ENCODE measurements at places on chromosomes 4 and X.

DNA sequence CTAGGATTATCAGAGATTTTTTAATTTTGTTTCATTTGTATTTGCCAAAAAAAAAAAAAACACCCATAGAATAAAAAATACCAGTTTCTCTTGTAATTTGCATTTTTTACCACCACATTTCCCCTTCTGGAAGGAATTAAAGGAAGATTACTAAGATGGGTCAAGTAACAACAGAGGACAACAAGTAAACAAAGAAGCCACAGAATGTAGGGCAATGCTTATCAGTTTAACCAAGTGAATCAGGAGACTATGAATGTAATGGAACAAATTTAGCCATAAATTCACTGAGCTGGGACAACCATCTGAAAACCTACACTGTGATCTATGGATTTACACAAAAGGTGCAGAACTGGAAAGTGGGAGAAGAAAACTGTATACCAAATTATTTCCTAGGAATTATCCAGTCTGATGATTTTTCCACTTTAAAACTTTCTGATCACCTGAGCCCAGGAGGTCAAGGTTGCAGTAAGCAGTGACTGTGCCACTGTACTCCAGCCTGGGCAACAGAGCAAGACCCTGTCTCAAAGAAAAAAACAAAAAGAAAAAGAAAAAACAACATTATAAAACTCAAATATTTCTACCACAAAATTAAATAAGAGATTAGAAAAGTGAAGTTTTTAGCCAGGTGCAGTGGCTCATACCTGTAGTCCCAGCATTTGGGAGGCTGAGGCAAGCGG, 32.4 kb downstream of the LRBA start:
- DNase-seq, result no peak

DNA sequence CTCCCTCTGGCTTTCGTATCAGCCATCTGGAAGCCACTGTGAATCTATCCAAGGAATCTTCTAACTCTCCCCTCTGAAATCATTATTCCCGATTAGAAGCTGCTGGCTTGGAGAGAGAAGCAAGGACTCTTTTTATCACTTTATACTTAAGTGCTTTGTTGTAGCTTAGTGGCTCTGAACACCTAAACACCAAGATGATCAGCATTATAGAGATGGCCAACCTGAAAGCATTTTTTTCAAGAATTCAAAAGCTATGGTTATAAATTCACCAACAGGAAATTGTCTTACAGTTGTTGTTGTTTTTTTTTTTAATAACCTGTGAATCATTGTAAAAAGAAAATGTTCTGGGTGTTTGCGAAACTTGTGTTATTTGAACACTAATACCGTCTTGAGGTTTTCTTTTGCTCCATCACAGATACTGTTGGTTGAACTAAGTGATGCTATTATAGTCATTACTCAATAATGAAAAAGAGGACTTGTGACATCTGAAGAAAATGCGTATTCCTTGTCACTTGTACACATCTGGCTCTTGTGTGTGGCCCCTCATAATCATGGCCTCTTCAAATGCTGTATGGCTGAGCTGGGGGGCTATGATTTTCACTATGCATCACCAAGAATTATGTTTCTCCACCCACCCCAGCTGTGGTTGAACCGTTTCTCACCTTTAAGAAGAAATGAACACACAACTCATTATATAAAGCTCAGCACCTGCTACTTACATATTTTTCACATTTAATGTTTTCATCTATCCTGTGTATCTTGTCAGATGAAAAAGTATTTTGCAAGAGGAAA, 11.8 kb upstream of the SMIM43 start:
- no peak for DNase-seq

GRCh38 chr4:62394766-62395165, 1194.6 kb downstream of the ADGRL3 start:
- DNase-seq, result no peak

GRCh38 chr4:2626231-2626630, 89.8 kb downstream of the FAM193A start:
- DNase-seq, result no peak

DNA sequence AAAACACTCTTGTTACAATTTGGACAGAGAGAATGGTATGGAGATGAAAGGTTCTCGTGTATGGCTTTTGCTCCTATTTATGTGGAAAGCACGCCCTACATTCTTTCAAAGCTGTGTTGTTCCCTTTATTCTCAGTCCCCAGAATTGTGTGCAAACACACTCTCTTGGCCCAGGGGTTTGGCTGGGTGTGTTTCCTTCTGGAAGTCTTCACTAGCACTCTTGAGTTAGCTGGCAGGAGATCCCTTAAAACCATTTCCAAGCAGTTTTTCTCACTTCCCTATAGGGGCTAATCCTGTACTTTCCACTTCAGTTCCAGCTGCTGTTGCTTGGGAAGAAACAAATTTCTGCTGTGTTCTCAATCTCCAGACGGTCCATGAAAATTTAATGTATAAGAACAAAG, 35.1 kb downstream of the FHL1 start:
- DNase-seq, result no peak

DNA sequence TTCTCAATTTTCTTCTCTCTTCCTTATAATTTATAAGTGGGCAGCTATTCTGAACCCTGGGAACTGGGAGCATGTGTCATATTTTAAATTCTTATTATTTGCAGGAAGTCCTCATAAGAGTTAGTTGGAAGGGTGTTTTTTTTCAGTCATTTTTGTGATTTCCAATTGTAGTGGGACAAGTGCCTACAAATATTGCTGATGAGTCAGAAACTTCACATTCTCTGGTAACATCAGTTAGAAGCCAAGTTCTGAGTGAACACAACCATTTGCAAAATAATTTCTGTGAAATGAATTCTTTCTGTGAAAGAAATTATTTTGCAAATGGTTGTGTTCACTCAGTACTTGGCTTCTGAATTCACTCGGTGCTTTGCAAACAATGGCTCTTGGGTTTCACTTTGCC, 20.8 kb upstream of the NWD2 start:
- DNase-seq, result no peak

DNA sequence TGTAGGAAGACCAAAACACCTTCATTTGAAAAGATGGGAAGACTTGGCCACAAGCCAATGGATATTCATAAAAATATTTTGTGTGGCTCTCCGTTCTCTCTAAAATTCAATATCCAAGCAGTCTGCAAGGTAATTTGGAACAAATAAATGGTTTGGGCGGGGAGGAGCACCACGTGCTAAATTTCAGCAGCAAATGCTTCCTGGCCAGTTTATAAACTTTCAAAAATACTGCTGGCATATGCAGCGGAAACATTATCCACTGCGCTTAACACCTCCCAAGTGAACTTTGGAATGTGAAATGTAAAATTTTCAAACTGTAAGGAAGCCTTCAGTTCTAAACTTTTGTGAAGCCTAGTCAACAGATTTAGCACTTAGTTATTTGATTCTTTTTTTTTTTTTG, 191.0 kb downstream of the NSUN7 start:
- DNase-seq, result no peak

- no peak for DNase-seq
Measured at GRCh38 chr4:118112117-118113046, 78.1 kb downstream of the NDST3 start.

DNA sequence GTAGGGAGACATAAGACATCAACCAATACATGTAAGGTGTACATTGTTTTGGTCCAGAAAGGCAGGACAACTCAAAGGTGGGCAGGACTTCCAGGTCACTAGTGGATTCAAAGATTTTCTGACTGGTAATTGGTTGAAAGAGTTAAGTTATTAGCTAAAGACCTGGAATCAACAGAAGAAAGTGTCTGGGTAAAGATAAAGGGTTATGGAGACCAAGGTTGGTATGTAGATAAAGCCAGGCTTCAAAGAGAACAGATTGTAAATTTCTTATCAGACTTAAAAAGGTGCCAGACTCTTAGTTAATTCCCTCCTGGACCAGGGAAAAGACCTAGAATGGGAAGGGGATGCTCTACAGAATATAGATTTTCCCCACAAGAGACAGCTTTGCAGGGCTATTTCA, 28.3 kb upstream of the GAB1 start:
- DNase-seq, result no peak

DNA sequence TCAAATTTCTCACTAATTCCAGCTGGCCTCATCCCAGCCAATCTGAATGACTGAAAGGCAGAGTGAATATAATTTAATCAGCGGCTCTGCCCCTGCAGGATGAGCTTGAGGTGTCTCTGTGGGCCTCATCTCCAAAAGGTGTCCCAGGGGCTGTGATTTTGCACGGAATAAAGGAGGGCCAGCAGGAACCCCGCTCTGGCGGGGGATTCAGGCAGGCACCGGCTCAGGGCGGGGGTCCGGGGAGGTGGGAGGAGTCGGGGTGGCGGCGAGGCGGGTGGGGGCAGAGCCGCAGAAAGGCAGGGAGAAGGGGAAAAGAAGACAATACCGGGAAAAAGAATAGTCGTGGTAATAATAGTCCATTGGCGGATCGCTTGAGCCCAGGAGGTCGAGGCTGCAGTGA, 16.0 kb upstream of the ERCC6L start:
- no peak for DNase-seq

- no peak for DNase-seq
Measured at GRCh38 chrX:46758163-46758955, 559 bp downstream of the SLC9A7 start.

DNA sequence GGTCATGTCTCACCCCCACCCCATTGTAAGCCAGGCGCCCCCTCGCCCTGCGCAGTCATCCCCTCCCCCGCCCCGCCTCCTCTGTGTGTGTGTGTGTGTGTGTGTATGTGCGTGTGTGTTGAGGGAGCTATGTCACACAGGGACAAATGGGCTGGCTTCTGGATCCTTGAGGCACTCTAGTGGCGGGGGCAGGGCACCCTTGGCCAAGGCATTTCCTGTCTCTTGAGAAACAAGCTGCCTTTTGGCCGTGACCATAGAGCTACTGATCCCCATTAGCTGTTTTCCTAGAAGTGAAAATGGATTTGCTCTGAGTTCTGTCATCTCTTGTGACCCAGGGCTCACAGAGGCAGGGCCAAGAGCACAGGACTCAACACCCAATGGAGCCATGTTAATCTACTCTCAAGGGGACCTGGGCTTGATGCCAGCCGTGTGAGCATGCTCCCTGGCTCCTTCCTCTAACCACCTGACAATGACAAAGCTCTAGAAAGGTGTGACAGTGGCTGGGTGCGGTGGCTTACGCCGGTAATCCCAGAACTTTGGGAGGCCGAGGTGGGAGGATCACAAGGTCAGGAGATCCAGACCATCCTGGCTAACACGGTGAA, 162.5 kb upstream of the BCOR start:
- DNase-seq, result peak; percentile 19

DNA sequence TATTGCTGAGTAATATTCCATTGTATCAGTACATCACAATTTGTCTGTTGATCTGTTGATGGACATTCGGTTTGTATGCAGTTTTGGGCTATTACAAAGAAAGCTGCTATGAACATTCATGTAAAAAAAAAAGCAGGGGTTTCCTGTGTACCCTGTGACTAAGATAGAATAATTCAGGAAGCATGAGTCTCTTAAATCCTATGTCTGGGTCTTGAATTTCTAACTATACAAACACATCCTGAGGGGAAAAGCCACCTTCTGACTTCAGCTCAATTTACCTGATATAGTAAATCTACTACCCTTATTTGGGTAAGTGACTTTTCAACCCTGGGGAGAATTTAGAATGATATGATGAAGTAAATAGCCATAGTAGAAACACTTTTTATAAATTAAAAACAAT, 94.6 kb upstream of the FUNDC1 start:
- DNase-seq, result no peak

DNA sequence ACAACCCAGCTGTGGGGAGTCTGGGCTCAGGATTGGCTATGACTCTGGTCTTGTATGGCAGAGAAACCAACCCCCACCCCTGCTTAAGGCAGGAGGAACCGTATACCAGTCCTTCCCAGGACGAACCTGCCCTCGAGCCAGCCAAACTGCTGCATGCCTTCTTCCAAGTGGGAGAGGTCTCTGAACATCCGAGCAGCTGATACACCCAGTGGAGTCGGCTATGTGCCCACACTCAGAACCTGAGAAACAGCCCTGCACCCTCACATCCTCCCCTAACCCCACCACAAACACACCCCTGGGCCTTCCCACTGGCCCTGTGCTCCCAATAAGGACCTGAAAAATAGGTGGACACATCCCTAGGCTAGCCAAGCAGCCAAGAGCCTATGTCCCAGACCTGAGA, 21.8 kb downstream of the C4orf33 start:
- no peak for DNase-seq

DNA sequence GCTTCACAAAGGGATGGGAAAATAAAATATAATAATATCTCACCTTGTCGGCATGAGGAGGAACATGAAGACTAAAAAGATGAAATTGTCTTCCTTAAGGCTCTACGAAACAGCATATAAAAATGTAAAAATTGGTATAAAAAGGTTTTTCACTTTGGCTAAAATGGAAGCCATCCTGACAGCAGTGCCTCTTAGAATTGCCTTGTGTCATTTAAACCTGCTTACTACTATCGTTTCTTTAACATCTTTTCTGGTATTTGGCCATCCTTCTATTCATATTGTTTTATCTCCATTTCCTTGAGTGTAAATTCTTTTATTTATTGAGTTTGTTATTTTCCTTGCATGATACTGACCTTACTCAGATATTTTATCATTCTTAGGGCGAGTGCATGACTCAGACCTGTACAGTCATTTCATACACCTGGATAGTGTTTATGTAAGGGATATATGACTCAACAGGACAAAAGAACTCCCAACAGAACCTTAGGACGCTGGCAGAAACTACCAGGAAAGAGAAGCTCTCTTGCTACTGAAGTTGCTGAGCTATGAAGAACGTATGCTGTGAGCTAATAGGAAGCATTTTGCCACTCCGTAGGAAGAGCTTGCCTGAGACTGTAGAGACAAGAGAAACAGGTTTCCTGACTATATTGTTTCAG, 5.8 kb upstream of the CDKN2AIP start:
- DNase-seq, result no peak

DNA sequence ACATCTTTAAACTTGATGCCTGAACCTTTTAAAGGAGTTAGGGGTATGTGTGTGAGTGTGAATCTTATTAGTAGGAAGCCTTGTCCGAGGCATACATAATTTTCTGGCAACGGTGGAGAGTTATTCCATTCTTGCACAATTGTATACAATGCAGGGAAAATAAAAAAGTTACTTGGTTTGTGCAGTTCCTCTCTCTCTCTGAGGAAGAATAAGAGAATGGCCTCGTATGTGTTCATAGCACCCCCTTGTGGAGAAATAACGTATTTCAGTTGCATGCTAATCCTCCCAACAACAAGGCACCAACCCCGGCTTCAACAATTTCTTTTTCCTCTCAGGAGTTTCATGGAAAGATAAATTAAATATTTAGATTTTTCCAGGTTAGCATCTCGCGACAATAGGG, 33.7 kb upstream of the FGF13 start:
- no peak for DNase-seq

DNA sequence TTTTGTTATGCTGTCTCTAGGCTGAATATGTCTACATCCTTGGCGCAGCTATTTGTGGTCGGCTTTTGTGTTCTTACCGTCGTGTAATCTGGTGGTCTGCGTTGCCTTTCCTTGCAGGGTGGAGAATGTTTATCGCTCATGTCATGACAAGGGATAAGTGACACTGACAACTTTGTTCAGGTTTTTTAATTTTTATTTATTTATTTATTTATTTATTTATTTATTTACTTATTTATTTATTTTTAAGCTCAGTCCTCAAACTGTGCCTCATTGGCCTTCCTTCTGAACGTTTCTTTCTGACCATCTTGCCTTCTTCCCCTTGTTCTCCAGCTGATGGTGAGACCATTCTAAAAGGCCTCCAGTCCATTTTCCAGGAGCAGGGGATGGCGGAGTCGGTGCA, 26.4 kb downstream of the SMS start:
- DNase-seq, result no peak

- no peak for DNase-seq
Measured at GRCh38 chrX:69362354-69362753, 141.8 kb upstream of the NALF2 start.

- no peak for DNase-seq
Measured at GRCh38 chrX:56468441-56468840, 95.0 kb upstream of the UBQLN2 start.

GRCh38 chrX:825991-826390, 195.4 kb downstream of the SHOX start:
- no peak for DNase-seq

All from NCI-H2107 (cell line).